Activated naive CD8-positive, alpha-beta T cell treated with anti-CD3 and anti-CD28 coated beads, Interleukin-2, amount 50 U/mL, for 16 hours (primary cell): ENCODE measurements at places on chromosomes 7 and 10.

DNA sequence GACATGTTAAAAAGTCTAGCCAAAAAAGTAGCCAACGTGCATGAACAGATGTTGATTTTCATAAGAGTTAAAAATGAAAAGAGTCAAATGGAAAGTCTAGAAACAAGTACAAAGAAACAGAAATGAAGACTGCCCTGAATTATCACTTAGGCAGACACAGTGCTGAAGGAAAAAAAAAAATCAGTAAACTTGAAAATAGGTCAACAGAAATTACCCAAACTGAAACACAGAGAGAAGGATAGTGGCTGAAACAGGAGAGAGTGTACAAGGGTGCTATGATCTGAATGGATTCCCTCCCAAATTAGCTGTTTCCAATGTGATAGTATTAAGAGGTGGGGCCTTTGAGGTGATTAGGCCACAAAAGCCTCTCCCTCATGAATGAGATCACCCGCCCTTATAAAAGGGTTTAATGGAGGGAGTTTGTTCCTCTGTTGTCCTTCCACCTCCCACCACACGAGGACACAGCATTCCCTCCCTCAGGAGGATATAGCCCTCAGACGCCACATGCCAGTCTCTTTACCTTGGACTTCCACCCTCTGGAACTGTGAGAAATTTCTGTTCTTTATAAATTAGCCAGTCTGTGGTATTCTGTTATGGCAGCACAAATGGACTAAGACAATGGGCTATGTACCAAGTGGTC, 249.7 kb downstream of the AHR start:
- DNase-seq, result no peak

- DNase-seq, result no peak
Measured at GRCh38 chr10:83925133-83925532, 214.2 kb upstream of the GHITM start.

DNA sequence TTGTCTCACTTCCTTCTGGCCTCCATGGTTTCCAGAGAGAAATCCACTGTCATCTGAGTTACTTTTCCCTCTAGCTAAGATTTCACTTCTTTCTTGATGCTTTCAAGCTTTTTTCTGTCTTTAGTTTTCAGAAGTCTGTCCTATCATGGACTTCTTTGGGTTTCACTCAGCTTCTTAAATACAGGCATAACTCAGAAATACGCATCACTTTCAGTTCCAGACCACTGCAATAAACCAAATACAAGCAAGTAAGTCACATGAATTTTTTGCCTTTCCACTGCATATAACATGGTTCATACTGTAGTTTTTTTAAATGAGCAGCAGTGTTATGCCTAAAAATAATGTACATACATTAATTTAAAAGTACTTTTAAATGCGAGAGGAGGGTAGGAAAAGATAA, 48.7 kb downstream of the STK17A start:
- DNase-seq, result no peak

DNA sequence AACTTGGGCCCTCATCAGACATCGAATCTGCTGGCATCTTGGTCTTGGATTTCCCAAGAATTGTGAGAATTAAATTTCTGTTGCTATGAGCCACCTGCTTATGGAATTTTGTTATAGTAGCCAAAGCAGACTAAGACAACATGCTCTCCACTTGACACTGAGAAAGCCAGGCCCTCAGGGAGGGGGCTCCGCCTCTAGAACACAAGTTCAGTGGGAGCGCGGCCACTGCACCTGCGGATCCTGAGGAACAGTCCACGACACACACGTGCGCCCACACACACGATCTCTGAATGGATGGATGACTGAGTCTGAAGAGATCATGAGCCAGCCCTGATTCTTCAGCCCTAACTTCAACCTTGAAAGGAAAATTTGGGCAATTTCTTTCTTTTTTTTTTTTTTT, 73.7 kb downstream of the CTBP2 start:
- no peak for DNase-seq

GRCh38 chr7:1862560-1862959, 192.5 kb downstream of the ELFN1 start:
- no peak for DNase-seq

DNA sequence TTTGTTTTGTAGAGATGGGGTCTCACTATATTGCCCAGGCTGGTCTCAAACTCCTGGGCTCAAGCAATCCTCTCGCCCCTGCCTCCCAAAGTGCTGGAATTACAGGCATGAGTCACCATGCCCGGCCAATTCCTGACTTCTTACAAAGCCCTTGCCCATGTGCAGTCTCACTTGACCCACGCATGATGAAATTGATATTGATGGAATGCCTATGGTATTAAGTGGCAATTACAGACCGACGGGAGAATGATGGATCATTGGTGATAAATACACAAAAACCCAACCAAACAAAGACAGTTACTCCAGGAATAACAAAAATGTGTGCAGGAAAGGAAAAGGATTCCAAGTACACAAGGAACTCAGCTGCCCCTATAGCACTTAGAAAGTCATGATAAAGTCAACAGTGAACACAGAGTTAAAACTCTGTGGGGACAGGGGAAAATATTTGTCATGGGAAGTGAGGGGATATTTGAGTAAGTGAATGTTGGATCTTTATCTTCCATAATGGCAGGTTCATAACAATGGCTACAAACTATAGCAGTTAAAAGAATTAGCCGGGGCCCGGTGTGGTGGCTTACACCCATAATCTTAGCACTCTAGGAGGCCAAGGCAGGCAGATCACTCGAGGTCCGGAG, 21.6 kb downstream of the HIP1 start:
- DNase-seq, result no peak

DNA sequence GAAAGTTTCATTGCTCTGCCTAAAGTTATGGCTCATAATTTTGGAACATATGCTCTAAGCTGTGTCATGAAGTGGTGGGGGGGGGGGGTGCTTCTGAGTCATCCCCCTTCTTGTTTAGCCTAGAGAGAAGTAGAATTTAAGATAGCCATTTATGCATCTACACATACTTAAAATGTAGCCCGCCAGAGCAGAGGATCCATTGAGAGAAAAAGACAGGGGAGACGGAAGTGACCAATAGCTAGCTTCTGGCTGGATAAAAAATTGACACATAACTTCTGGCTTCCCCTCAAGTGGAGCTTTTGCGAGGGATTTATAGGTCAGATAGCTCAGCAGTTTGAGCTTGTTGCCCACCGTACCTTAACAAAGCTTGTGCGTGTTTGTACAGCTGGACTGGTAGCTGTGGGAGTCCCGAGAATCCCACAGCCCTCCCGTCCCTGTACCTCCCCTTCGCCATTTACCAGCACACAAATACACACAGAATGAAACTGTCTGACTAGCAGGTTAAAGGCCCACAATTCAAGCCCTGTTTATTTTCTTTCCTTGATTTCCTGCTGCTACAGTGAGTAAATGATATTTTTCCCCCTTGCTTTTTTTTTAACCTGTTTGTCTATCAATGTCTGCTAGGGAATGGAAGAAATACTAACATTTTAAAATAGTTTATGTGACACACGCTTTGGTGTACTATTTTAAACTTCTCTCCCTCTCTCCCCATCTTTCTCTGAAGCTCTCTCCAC, 232.6 kb upstream of the FERD3L start:
- no peak for DNase-seq

DNA sequence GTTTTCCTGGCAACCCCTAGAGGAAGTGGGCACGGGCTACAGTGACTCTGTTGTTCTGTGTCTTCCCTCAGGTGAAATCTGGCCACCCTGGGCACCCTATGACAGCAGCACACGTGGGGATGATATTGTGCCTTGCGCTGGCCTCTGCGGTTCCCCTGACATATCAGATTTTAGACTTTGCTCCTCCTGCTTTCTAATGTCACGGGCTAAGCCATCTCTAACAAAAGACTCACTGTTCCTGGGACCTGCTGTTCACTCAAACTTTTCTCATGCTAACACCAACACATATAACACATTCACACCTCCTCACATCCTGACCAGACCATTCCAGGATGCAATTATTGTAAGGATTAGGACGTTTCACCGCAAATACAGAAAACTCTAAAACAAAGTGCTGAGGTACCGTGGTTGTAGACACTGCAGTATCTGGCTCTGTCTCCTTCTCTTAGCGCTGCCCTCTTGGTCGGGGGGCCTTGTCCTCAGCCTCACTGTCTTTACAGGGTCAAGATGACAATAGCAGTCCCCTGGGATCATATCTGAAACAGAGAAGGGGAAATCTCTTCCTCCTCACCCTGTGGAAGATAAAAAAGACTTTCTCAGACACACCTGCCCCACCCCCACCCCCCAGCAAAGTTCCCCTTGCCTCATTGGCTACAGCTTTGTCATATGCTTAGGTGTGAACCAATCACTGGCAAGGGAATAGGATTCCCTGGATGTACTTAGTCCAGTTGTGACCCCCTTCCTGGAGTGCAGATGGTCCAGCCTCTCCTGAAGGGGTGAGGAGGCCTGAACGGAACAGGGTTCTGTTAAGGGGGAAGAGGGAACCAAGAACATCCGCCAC, 14.1 kb downstream of the CHN2 start:
- DNase-seq, result no peak

GRCh38 chr10:123390332-123390731, 236.1 kb downstream of the BUB3 start:
- DNase-seq, result no peak

- no peak for DNase-seq
Measured at GRCh38 chr7:15459018-15459615, 102.7 kb downstream of the AGMO start.

DNA sequence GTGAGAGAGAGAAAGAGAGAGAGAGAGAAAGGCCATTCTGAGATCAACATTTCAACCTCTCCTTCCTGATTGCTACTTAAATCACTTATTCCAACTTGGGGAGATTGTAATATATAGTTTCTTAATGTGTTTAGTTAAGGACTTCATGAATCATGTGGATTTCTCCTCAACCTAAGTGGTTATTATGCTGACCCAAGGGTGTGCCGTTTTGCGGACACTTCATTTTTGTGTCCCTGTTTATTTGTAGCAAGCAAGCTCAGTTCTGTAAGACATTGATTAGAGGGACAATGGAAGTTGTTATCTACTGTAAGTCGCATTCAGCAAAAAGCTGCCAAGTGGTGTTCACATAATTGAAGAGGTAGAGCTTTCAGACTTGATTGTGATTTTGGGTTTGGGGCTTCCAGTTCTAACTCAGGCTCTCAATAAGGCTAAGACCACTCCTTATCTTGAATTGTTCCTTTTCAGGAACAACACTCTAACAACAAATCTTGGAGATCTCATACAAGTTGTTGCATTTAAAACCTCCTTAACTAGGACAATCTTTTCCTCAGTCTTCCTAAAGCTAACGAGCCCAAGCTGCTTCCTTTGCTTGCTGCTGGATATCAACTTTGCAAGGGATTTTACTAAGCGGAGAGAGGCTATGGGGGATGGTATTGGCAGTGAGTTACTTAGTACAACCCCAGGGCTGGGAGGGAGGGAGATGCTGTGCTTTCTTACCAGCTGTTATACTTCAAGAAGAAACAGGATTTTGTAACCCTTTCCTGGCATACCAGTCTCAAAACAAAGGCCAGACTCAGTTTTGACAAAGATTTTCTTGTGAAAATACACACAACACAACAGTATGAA, 19.8 kb upstream of the COL1A2 start:
- no peak for DNase-seq

GRCh38 chr7:128108129-128108528, 76.9 kb upstream of the LRRC4 start:
- no peak for DNase-seq
